ENCODE measurements at places on chromosomes 13 and 19.
A peak's percentile ranks its signal among the peaks of the same experiment; 100 is the strongest.

- no peak for ATAC-seq
These were observed 180.1 kb downstream of the NUFIP1 start for GRCh38 chr13:44809190-44809589.

DNA sequence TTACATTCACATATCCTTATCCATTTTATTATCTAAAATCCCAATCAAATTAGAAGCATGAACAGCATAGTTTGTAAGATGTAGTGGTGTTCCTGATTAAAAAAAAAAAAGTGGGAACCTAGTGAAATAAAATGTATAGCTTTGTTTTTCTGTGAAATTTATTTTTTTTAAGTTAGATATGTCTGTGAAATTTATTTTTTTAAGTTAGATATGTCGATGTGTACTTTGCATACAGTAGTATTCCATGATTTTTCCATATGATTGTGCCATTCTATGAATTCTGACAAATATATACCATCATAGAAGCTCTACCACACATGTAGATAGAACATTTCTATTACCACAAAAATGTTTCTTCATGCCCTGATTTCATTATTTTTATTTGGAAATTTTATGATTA, 6.0 kb upstream of the MAB21L1 start:
- no peak for ATAC-seq

- no peak for ATAC-seq
These were observed 1.3 kb upstream of the ZNF181 start for GRCh38 chr19:34732612-34733211.

GRCh38 chr19:46297700-46298478, 1.0 kb downstream of the HIF3A start:
- ATAC-seq = no peak

DNA sequence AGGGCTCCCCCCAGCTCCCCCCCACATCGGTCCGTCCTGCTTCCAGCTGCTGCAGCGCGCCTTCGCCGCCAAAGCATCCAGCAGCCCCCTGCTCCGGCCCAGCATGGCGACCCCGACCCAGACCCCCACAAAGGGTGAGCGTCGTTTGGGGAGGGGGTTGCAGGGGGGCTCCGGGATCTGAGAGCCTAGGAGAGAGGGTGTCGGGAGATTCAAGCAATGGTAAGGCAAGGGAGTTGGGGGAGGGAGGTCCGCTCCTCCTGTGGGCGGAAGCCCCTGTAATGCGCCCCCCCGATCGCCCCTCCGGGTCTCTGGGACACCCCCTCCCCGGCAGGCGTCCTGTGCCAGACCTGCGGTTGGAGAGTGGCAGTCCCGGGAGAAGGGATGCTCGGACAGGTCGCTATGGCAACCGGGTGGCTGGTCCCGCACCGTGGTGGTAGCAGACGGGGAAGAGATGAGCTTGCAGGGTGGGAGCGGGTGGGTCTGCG, at the start of gene FXYD7:
FXYD7 (plus strand) TSS at position 25 of the 485 bp plus-strand sequence; CDS start at position 104, 79 bp downstream.
- ATAC-seq = no peak

DNA sequence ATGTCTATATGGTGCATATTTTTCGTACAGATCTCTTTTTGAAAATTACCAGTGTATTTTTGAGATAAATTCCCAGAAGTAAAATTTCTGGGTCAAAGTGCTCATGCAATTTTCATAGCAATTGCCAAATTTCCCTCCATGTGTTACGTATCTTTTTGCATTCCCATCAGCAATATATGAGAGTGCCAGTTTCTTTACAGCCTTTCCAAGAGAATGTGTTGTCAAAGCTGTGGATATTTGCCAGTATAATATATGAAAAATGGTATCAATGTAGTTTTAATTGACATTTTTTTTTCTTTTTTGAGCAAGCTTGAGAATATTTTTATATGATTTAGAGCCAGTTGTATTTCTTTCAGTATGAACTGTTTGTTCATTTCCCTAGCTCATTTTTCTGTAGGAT, 399.0 kb upstream of the KLF12 start:
- no peak for ATAC-seq

GRCh38 chr13:20798027-20798426, 24.3 kb upstream of the EEF1AKMT1 start:
- ATAC-seq = no peak

DNA sequence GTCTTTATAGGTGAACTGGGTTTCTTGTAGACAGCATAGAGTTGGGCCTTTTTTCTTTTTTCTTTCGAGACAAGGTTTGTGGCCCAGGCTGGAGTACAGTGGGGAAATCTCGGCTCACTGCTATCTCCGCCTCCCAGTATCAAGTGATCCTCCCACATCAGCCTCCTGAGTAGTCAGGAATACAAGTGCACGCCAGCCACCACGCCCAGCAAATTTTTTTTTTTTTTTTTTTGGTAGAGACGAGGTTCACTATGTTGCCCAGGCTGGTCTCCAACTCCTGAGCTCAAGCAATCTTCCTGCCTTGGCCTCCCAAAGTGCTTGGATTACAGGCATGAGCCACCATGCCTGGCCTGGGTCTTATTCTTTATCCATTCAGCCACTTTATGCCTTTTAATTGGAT, 5.1 kb upstream of the CALM3 start:
- ATAC-seq = no peak

GRCh38 chr13:111383591-111384440, 63.4 kb downstream of the TEX29 start:
- ATAC-seq = no peak

DNA sequence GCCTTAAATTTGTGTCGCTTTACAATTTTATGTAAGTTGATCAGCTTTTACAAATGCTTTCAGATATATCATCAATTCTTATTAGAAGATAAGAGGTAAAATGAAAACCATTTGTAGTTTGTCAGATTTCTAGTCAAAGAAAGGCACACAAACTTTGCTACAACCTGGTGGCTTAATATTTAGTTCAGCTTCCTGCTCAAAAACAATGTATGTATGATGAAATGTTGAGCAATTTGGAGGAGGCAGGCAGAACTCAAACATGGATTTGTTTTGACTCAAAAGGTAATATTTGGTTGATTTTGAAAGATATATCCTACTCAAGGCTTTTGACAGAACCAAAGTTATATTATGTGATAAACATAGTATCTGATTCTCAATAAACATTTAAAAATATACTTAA, 24.2 kb downstream of the NEK5 start:
- ATAC-seq = no peak

- ATAC-seq = peak; percentile 14
These were observed 2.4 kb upstream of the SSBP4 start for GRCh38 chr19:18416778-18417249.

DNA sequence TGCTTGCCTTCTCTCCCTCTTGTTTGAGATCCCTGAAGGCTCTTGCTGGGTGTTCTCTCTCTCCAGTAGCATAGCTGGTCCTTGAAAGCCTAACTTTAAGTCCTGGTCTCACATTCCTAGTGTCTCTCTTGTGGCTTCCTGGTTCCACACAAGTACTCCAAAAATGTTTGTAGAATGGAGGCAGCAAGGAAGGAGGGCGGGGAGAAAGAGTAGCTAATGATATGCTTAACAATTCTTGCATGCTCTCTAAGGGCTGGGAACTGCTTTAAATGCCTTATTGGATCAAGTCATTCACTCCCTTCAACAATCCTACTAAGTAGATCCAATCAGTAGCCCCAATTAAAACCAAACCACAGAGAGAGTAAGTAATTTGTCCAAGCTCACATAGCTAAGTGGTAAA, 357.3 kb downstream of the KLF5 start:
- ATAC-seq = no peak
